Keratinocyte (primary cell): ENCODE measurements at places on chromosomes 6 and 20.

GRCh38 chr6:157468054-157468453 lies 87.1 kb downstream of the ZDHHC14 start:
- H3K4me1 ChIP-seq, result peaks cover 6% of the 10 kb centered on the region
- no peaks in the 10 kb centered on the region for H3K27me3 ChIP-seq
- H3K36me3 ChIP-seq, result no peaks in the 10 kb centered on the region
- H3K27ac ChIP-seq, result no peak overlapping the region
- no peak for DNase-seq

- H3K4me1 ChIP-seq, result no peaks in the 10 kb centered on the region
- H3K36me3 ChIP-seq, result no peaks in the 10 kb centered on the region
- no peak overlapping the region for H3K27ac ChIP-seq
- H3K27me3 ChIP-seq, result no peaks in the 10 kb centered on the region
- DNase-seq, result no peak
- H3K4me3 ChIP-seq, result no peak overlapping the region
Measured at GRCh38 chr20:46767127-46767761, 57.8 kb downstream of the SLC2A10 start.

DNA sequence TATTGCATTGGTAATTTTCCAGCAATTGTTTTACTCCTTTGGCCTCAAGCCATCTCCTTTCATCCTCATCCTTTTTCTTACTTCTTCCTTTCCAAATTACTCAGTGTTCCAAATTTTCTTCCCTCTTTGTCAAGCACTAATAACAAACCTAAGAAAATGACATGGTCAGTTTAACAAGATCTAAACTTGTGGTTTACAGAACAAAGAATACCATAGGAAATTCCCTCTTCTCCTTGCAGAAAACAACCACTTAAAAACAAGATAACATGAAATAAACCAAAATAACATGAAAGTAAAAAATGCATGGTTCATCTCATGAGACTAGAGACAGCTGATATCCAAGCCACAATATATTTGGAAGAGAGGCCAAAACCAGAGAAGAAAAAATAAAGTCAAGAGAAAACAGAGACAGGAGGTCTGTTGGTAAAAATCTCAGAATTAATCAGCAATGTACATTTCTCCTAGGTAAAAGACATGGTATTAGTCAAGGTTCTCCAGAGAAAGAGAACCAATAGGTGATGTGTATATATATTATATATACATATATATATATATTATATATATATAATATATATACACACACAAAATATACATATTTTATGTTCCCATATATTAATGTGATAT lies 51.0 kb upstream of the SENP6 start:
- H3K36me3 ChIP-seq, result no peaks in the 10 kb centered on the region
- H3K27ac ChIP-seq, result no peak overlapping the region
- H3K27me3 ChIP-seq, result no peaks in the 10 kb centered on the region
- no peak overlapping the region for H3K4me3 ChIP-seq
- no peaks in the 10 kb centered on the region for H3K4me1 ChIP-seq

DNA sequence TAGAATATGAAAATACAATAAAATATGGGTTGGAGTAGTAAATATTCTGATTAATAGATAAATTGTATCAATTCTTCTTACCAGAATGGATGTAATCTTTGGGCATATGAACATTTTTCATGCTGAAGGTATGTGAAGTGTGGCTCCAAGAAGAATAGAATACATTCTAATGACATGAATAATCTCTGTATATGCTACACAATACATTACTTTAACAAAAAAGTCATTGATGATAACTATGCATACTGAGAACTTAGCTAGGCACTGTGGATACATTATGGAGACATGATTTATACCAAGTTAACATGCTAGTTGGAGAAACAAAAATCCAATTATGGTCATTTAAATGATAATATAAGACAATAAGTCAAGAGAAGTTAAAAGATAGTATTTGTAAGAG lies 62.7 kb upstream of the HDAC2 start:
- no peaks in the 10 kb centered on the region for H3K36me3 ChIP-seq
- no peak overlapping the region for H3K4me3 ChIP-seq
- H3K4me1 ChIP-seq, result peaks cover 9% of the 10 kb centered on the region
- no peak for DNase-seq
- H3K27ac ChIP-seq, result no peak overlapping the region

- no peak for DNase-seq
- H3K27me3 ChIP-seq, result peaks cover 38% of the 10 kb centered on the region
- no peaks in the 10 kb centered on the region for H3K36me3 ChIP-seq
- no peaks in the 10 kb centered on the region for H3K4me1 ChIP-seq
- no peak overlapping the region for H3K4me3 ChIP-seq
- H3K27ac ChIP-seq, result no peak overlapping the region
Measured at GRCh38 chr20:57965441-57965840, 255.6 kb upstream of the PMEPA1 start.

DNA sequence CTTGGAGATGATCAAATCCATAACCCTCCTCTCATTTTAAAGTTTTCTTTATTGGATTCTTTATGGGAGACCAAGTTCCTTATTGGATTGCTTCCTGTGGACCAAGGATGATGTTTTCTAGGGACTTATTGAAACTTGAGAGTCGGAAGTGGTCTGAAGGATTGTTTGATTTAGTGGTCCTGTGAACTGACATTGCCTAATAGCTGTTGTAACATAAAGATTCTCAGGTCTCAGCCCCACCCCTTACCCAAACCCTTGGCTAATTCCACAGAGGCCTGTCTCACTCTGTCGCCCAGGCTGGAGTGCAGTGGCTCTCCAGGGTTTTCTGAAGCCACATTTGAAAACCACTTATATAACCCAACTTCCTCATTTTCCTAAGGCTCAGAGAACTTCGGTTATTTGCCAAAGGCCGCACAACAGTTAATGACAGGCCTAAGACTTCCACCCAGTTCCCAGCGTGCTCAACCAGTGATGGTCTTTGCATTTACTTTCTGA lies 77.0 kb downstream of the ATXN1 start:
- peaks cover 57% of the 10 kb centered on the region for H3K4me1 ChIP-seq
- no peak overlapping the region for H3K4me3 ChIP-seq
- no peak for DNase-seq
- H3K27me3 ChIP-seq, result no peaks in the 10 kb centered on the region
- H3K27ac ChIP-seq, result peak overlapping the region; percentile 93
- H3K36me3 ChIP-seq, result no peaks in the 10 kb centered on the region

DNA sequence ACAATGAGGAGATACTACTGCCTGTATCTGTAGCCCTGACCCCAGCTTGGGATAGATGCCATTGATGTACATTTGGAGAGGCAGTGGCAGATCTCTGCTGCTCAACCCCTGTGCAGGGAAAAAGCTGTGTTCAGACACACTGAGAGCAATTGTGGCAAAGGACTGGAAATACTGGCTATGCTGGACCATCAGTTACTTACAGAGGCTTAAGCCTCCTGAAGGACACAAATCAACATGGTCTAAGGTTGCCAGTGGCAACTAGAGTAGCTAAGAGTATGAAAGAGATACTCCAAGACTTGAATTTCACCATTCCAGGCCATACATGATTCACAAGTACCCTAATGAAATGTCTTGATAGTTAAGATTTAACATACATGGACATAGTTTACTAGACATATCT lies 32.4 kb upstream of the ENPP4 start:
- DNase-seq, result no peak
- no peaks in the 10 kb centered on the region for H3K27me3 ChIP-seq
- no peak overlapping the region for H3K27ac ChIP-seq
- no peak overlapping the region for H3K4me3 ChIP-seq
- H3K4me1 ChIP-seq, result no peaks in the 10 kb centered on the region

DNA sequence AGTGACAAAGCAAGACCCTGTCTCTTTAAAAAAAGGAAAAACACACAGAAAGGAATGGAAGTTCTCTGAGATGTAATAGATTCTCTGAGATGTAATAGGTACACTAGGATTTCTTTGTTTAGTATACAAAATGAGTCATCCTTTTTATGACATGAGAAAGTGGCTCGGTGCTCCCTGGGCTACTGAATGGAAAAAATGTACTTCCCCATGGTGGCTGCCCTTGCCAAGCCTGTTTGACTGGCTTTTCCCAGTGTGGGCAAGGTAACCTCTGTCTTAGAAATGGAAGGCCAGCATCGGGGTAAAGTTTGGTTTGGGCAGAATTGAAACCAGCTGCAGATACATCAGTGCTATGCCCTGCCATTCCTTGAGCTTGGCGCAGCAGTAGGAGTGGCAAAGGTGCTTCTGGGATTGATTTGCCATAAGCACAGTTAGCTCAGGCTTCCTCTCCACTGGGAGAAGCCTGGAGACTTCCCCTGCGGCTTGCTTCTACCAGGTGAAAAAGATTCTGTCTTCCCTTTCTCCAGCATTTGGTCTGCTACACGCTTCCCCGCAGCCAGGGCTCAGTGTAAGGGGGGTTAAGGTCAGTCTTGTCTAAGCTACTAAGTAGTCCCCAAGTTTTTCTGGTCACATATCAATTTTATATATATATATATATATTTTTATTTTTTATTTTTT lies 24.5 kb downstream of the ARFGEF2 start:
- DNase-seq, result no peak
- H3K36me3 ChIP-seq, result peaks cover 15% of the 10 kb centered on the region
- H3K4me3 ChIP-seq, result no peak overlapping the region
- no peaks in the 10 kb centered on the region for H3K27me3 ChIP-seq
- peak overlapping the region; percentile 46 for H3K27ac ChIP-seq

GRCh38 chr20:56808732-56809131 lies 179.6 kb downstream of the TFAP2C start:
- DNase-seq, result no peak
- H3K27ac ChIP-seq, result peak overlapping the region; percentile 80
- H3K36me3 ChIP-seq, result no peaks in the 10 kb centered on the region
- H3K27me3 ChIP-seq, result no peaks in the 10 kb centered on the region
- H3K4me1 ChIP-seq, result peaks cover 49% of the 10 kb centered on the region

- no peaks in the 10 kb centered on the region for H3K36me3 ChIP-seq
- no peak overlapping the region for H3K27ac ChIP-seq
- H3K4me1 ChIP-seq, result no peaks in the 10 kb centered on the region
- no peak overlapping the region for H3K4me3 ChIP-seq
Measured at GRCh38 chr6:132413499-132413802, 12.2 kb upstream of the MOXD1 start.

DNA sequence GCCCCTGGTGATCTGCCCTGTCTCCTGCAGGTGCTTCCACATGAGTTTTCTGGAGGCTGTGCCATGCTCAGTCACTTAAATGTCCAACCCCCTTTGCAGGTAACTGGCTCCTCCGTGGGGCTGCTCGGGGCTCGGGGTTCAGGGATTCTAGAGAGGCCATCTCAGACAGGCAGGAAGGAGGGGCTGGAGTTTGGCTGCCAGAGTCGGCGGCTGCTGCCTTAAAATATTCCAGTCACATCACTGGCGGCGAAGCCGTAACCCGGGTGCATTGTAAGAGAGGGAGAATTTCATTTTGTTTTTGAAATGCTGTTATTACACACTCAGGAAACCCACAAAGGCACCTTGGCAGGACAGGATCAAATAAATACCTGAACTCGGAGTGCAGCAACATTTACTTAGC lies 212.9 kb upstream of the PMEPA1 start:
- H3K4me1 ChIP-seq, result no peaks in the 10 kb centered on the region
- no peak for DNase-seq
- H3K27ac ChIP-seq, result no peak overlapping the region
- H3K27me3 ChIP-seq, result peaks cover 64% of the 10 kb centered on the region

- no peak for DNase-seq
- H3K4me1 ChIP-seq, result peaks cover 12% of the 10 kb centered on the region
- H3K4me3 ChIP-seq, result no peak overlapping the region
- peaks cover 36% of the 10 kb centered on the region for H3K27me3 ChIP-seq
- H3K27ac ChIP-seq, result no peak overlapping the region
- H3K36me3 ChIP-seq, result no peaks in the 10 kb centered on the region
Measured at GRCh38 chr6:70370496-70370895, 42.8 kb upstream of the FAM135A start.

DNA sequence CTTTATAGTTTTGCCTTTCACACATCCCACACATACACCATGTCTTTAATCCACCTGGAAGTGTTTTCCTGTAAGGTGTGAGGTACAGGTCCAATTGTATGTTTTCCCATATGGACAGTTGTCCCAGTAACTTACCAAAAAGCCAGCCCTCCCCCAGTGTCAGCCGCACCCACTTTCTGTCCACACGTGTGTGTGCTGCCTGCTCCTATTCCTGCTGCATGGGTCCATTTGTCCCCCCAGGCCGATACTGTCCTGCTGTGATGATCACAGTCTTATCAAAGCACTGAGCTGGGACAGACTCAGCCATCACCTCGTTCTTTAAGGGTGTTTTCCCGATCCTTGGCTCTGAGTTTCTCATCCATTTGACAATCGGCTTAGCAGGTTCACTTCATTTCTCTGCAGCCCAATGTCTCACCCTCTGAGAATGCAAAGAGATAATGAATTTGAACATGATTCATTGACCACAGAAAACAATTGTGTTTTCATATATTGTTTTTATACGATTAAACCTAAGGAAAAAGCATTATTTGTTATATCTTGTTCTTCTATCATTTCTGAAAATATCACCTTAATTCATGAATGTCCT lies 9.6 kb downstream of the VSX1 start:
- H3K4me1 ChIP-seq, result peaks cover 16% of the 10 kb centered on the region
- no peak overlapping the region for H3K4me3 ChIP-seq
- peaks cover 63% of the 10 kb centered on the region for H3K27me3 ChIP-seq
- H3K36me3 ChIP-seq, result no peaks in the 10 kb centered on the region

DNA sequence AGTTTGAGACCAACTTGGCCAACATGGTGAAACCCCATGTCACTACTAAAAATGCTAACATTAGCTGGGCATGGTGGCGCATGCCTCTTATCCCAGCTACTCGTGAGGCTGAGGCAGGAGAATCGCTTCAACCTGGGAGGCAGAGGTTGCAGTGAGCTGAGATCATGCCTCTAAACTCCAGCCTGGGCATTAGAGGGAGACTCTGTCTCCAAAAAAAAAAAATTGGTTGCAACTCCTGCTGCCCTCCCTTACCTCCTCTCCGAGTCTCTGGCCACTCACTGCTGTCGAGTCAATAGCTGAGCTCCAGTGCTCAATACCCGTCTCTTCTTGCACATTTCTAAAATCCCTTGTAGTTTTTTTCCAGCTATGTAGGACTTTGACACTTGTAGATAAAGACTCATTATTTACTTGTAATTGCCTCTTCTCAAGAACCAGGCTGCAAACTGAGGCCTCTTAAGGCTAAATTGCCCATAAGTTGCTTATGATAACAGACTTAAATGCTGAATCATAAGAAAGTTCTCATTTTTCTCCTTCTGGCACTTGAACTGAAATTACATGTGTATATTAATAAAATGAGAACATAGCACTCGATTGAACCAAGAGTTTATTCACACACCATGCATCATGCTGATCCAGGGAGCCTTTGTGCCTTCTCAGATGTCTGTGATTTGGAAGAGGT lies 13.8 kb downstream of the HECA start:
- H3K27ac ChIP-seq, result no peak overlapping the region
- peaks cover 51% of the 10 kb centered on the region for H3K4me1 ChIP-seq
- no peaks in the 10 kb centered on the region for H3K36me3 ChIP-seq
- no peak overlapping the region for H3K4me3 ChIP-seq
- DNase-seq, result no peak

DNA sequence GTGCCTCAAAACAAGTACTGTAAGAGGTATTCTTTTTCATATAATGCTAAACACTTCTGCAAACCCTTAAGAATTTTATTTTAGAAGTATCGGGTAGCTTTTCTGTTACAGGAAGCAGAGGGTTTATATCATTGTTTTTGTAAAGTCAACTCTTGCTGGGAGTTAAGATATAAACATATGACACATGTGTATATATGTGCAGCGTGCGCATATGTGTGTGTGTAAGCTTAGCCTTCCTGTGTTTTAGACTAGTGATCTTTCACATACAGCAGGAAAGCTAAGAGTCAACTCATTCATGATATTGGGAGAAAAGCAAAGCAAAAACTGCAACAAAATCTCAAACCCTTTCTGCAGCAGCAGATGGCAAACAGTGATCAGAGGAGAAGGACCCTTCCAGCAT lies 102.4 kb downstream of the ARID1B start:
- H3K27me3 ChIP-seq, result no peaks in the 10 kb centered on the region
- no peaks in the 10 kb centered on the region for H3K36me3 ChIP-seq
- DNase-seq, result no peak
- H3K27ac ChIP-seq, result no peak overlapping the region
- H3K4me1 ChIP-seq, result peaks cover 8% of the 10 kb centered on the region

- H3K27me3 ChIP-seq, result no peaks in the 10 kb centered on the region
- H3K27ac ChIP-seq, result no peak overlapping the region
- no peaks in the 10 kb centered on the region for H3K36me3 ChIP-seq
- no peak for DNase-seq
Measured at GRCh38 chr6:100338090-100338489, 126.6 kb downstream of the SIM1 start.
